Pancreas (tissue), 10 donors: ENCODE measurements at places on chromosomes 3 and 15. TPM values are rescaled to one million over a fixed set of nuclear protein-coding genes. Genes with fewer than 3 reads are reported as not detected.

- H3K36me3 ChIP-seq = no peaks in the 10 kb centered on the region
- no peak overlapping the region for H3K27ac ChIP-seq
- no peak for DNase-seq
- H3K27me3 ChIP-seq = no peaks in the 10 kb centered on the region
- no peak overlapping the region for H3K4me3 ChIP-seq
Measured at GRCh38 chr15:76730262-76730661, 174.9 kb downstream of the SCAPER start.

The RNF111 gene
- total RNA-seq = 11.7 TPM

DNA sequence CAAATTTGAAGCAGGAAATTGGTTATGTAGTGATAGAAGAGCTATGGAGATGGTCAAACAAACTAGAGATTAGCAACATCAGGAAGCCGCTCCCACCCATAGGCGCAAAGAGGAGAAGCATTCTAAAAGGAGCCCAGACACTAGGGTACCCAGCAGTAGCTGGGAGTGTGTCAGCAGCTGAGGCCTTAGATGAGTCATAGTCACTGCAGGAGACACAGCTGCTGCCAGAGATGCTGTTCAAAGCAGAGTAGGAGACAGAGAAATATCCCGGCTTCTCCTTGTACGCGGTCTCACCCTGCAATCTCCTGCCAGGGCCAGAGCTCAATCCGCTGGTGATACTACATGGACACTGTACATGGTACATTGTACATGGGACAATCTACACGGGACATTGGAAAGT, 61.9 kb downstream of the VGLL3 start:
- no peak overlapping the region for H3K27ac ChIP-seq
- no peaks in the 10 kb centered on the region for H3K27me3 ChIP-seq
- H3K4me3 ChIP-seq = no peak overlapping the region
- H3K4me1 ChIP-seq = no peaks in the 10 kb centered on the region

- no peak for DNase-seq
- no peak overlapping the region for H3K27ac ChIP-seq
- no peak overlapping the region for H3K4me3 ChIP-seq
- H3K36me3 ChIP-seq = no peaks in the 10 kb centered on the region
Measured at GRCh38 chr3:82093641-82094040, 332.2 kb upstream of the GBE1 start.

DNA sequence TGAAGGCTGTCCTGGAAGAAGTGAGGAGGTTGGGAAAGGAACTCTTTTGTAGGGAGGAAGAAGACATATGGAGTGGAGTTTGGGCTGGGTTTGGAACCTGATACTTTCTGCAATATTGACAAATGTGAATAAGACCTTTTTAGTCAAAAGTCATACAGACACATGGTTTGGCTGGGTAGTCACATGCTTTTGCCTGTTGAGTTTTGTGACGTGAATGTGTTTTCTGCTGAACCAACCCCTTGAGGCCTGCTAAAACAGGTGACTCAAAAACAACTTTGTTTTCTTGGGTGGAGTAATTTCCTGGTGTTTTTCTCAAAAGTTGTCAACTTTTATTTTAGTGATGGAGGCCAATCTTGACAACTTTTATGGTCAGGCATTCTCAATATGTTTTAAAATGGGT, 39.4 kb upstream of the CCR4 start:
- no peaks in the 10 kb centered on the region for H3K4me1 ChIP-seq
- H3K36me3 ChIP-seq = no peaks in the 10 kb centered on the region
- no peak overlapping the region for H3K4me3 ChIP-seq
- DNase-seq = no peak
- no peak overlapping the region for H3K27ac ChIP-seq
- no peaks in the 10 kb centered on the region for H3K27me3 ChIP-seq

GRCh38 chr3:13144163-13145023, 71.2 kb upstream of the IQSEC1 start:
- H3K36me3 ChIP-seq = no peaks in the 10 kb centered on the region
- peak; percentile 43 for DNase-seq
- no peaks in the 10 kb centered on the region for H3K4me1 ChIP-seq
- no peak overlapping the region for H3K27ac ChIP-seq
- H3K4me3 ChIP-seq = no peak overlapping the region

- no peaks in the 10 kb centered on the region for H3K36me3 ChIP-seq
- H3K4me3 ChIP-seq = no peak overlapping the region
- no peak overlapping the region for H3K27ac ChIP-seq
- no peaks in the 10 kb centered on the region for H3K4me1 ChIP-seq
Measured at GRCh38 chr15:100968050-100968966, 49.2 kb downstream of the LRRK1 start.

The RPUSD2 gene
- 2.7 TPM for total RNA-seq

- peaks cover 4% of the 10 kb centered on the region for H3K4me1 ChIP-seq
- no peaks in the 10 kb centered on the region for H3K27me3 ChIP-seq
- H3K4me3 ChIP-seq = no peak overlapping the region
- no peaks in the 10 kb centered on the region for H3K36me3 ChIP-seq
Measured at GRCh38 chr3:112038863-112039262, 4.3 kb downstream of the TMPRSS7 start.

- H3K4me1 ChIP-seq = peaks cover 7% of the 10 kb centered on the region
- no peak overlapping the region for H3K27ac ChIP-seq
- DNase-seq = no peak
- no peaks in the 10 kb centered on the region for H3K36me3 ChIP-seq
- H3K4me3 ChIP-seq = no peak overlapping the region
- no peaks in the 10 kb centered on the region for H3K27me3 ChIP-seq
Measured at GRCh38 chr3:24263069-24263668, 231.5 kb downstream of the THRB start.

DNA sequence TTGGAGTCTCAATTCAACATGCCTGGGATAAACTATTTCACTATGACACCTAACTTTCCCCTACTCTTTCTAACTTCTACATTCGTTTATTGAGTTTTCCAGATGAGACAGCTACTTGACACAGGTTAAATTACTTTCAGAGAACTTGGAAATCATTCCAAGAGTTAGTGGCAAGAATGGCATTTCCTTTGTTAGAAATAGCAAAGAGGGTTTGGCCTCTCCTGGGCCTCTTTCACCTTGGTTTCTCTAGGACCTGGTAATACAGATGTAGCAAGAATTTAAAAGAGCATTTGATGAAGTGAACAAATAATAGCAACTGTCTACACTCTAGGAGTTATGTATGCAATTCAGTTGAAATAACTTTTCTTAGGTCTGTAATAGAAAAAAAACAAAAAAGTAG, 748.9 kb downstream of the MECOM start:
- H3K4me3 ChIP-seq = no peak overlapping the region
- no peak overlapping the region for H3K27ac ChIP-seq
- no peaks in the 10 kb centered on the region for H3K4me1 ChIP-seq
- H3K27me3 ChIP-seq = no peaks in the 10 kb centered on the region
- H3K36me3 ChIP-seq = no peaks in the 10 kb centered on the region

The THAP10 gene
- 0.86 TPM for total RNA-seq

The RUVBL1 gene
- 13.3 TPM for total RNA-seq

- no peaks in the 10 kb centered on the region for H3K36me3 ChIP-seq
- no peak overlapping the region for H3K4me3 ChIP-seq
- H3K27ac ChIP-seq = no peak overlapping the region
- H3K4me1 ChIP-seq = no peaks in the 10 kb centered on the region
Measured at GRCh38 chr3:53566461-53567145, 72.2 kb downstream of the CACNA1D start.

- no peak for DNase-seq
- peaks cover 5% of the 10 kb centered on the region for H3K27me3 ChIP-seq
- no peaks in the 10 kb centered on the region for H3K4me1 ChIP-seq
- no peak overlapping the region for H3K27ac ChIP-seq
- no peak overlapping the region for H3K4me3 ChIP-seq
Measured at GRCh38 chr3:46236294-46237054, 5.8 kb upstream of the CCR3 start.

The MOBP gene
- total RNA-seq = not detected

The TCAIM gene
- 12.0 TPM for total RNA-seq

The FBXL2 gene
- 2.8 TPM for total RNA-seq

- no peaks in the 10 kb centered on the region for H3K4me1 ChIP-seq
- H3K27ac ChIP-seq = no peak overlapping the region
- H3K27me3 ChIP-seq = no peaks in the 10 kb centered on the region
- no peak for DNase-seq
- no peak overlapping the region for H3K4me3 ChIP-seq
- no peaks in the 10 kb centered on the region for H3K36me3 ChIP-seq
Measured at GRCh38 chr3:9100513-9100894, 137.2 kb upstream of the RAD18 start.

The TMCO5A gene
- total RNA-seq = not detected

DNA sequence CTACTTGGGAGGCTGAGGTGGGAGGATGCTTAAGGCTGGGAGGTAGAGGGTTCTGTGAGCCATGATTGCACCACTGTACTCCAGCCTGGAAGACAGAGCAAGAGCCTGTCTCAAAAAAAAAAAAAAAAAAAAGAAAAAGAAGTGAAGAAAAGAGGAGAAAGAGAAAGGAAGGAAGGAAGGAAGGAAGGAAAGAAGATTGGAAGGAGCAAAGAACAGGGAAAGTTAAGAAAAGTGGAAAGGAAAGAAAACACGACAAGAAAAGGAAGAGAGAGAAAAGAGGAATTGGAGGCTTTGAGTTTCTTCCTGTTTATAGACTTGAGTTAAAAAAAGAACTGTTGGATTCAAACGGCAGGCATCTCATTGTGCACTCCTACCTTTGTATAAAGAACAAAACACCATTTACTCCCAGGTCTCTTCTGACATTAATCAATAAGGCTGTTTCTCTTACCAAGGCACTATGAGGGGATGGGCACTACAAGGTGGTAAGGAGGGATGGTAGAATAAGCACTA, 73.5 kb downstream of the EDEM1 start:
- H3K27me3 ChIP-seq = no peaks in the 10 kb centered on the region
- no peaks in the 10 kb centered on the region for H3K4me1 ChIP-seq
- H3K4me3 ChIP-seq = no peak overlapping the region
- no peak for DNase-seq
- no peak overlapping the region for H3K27ac ChIP-seq

The IQCF5 gene
- not detected for total RNA-seq

GRCh38 chr15:66294157-66294931, 976 bp downstream of the DIS3L start:
- peak overlapping the region; percentile 60 for H3K4me3 ChIP-seq
- DNase-seq = peak; percentile 25
- H3K36me3 ChIP-seq = no peaks in the 10 kb centered on the region

GRCh38 chr3:50318615-50319014, 3.9 kb downstream of the HYAL2 start:
- no peak overlapping the region for H3K4me3 ChIP-seq
- no peaks in the 10 kb centered on the region for H3K27me3 ChIP-seq
- peaks cover 5% of the 10 kb centered on the region for H3K4me1 ChIP-seq
- H3K36me3 ChIP-seq = no peaks in the 10 kb centered on the region
- no peak overlapping the region for H3K27ac ChIP-seq

GRCh38 chr3:70558956-70559355, 246.5 kb upstream of the MDFIC2 start:
- H3K36me3 ChIP-seq = no peaks in the 10 kb centered on the region
- no peak overlapping the region for H3K4me3 ChIP-seq
- no peaks in the 10 kb centered on the region for H3K4me1 ChIP-seq
- H3K27ac ChIP-seq = no peak overlapping the region

- no peaks in the 10 kb centered on the region for H3K36me3 ChIP-seq
- H3K27me3 ChIP-seq = no peaks in the 10 kb centered on the region
- DNase-seq = no peak
- H3K4me3 ChIP-seq = no peak overlapping the region
- no peak overlapping the region for H3K27ac ChIP-seq
Measured at GRCh38 chr15:94206463-94207167, 24.7 kb upstream of the MCTP2 start.

The CCR2 gene
- 0.14 TPM for total RNA-seq

The CHRNB4 gene
- not detected for total RNA-seq

DNA sequence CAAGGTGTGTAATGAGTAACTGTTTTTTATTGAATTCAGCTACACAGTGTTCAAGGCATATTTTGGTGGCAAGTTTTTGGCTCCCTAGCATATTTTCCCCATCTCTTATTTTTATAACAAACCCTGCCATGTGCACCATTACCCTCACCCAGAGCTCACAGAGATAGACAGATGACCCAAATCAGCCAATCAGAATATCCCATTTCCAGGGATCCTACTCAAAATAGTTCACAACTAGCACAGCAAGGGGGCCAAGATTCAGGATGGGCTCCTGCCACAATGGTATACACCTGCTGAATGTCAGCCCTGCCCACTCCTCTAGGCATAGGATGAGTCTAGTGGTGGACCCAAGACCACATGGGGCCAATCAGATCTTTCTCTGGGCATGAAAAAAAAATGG, 78.8 kb upstream of the SETMAR start:
- DNase-seq = no peak
- H3K4me3 ChIP-seq = no peak overlapping the region
- H3K27ac ChIP-seq = no peak overlapping the region
- H3K27me3 ChIP-seq = no peaks in the 10 kb centered on the region

The SLC22A13 gene
- not detected for total RNA-seq

The RASGRP1 gene
- total RNA-seq = 2.5 TPM

The XPC gene
- 20.0 TPM for total RNA-seq

DNA sequence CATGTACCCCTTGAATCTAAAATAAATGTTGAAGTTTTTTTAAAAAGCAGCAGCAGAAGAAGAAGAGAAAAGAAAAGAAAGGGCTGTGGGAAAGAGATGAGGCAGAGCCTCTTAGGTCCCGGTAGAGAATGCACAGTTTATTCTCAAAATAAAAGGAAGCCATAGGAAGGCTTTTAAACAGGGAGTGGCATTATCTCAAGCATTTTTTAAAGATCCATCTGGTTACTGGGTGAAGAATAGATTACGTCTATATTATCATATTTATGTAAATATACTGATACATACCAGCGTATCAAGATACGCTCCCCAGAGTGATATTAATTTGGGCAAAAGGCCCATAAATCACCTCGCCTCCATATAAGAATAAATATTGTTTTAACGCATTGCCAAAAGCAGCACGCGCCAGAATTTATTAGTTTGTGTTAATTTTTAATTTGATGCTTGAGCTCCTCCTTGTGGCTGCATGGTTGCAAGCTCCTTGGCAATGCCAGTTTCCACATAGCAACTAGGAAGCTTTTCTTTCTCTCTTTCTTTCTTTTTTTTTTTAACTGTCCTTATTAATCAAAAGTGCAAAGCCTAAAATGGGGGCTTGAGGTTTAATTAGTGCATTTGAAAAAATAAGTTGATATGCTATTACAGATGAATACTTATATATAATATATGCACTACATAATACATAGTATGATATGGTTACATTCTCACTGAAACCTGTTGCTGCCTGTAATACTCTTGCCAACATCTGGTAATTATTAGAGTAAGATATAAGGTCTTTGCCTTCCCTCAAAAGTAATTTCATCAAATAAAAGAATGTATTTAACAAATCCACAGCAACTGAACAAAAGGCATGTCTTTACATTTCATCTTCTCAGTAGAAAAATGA, 242.8 kb upstream of the UBE2E2 start:
- H3K27ac ChIP-seq = no peak overlapping the region
- DNase-seq = peak; percentile 25
- H3K36me3 ChIP-seq = no peaks in the 10 kb centered on the region
- H3K27me3 ChIP-seq = peaks cover 3% of the 10 kb centered on the region
- no peak overlapping the region for H3K4me3 ChIP-seq
- H3K4me1 ChIP-seq = no peaks in the 10 kb centered on the region
